CD4-positive, alpha-beta T cell treated with Interleukin-15 for 4 hours (primary cell): ENCODE measurements at places on chromosomes 5 and 9.

GRCh38 chr5:96348536-96348935, 84.5 kb downstream of the PCSK1 start:
- DNase-seq = no peak

DNA sequence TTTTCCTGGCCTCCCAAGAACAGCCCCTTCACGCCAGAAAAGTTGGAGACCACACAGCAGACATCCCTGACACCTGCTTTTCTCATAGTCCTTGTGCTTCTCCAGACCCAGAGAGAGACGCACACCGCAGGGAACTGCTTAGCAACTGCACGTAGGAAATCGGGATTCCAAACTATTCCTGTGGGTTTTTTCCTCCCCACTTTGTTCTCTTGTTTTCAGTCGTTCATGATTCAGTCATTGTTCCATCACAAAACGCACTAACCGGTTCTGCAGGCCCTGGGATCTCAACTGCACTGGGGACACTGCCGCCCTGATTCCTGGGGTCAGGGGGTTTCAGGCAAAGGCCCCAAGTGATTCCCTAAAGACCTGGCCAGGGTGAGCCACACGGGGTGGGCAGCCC, 588.0 kb upstream of the KLF4 start:
- no peak for DNase-seq

- no peak for DNase-seq
These were observed 454.2 kb downstream of the TLE4 start for GRCh38 chr9:80025796-80026520.

DNA sequence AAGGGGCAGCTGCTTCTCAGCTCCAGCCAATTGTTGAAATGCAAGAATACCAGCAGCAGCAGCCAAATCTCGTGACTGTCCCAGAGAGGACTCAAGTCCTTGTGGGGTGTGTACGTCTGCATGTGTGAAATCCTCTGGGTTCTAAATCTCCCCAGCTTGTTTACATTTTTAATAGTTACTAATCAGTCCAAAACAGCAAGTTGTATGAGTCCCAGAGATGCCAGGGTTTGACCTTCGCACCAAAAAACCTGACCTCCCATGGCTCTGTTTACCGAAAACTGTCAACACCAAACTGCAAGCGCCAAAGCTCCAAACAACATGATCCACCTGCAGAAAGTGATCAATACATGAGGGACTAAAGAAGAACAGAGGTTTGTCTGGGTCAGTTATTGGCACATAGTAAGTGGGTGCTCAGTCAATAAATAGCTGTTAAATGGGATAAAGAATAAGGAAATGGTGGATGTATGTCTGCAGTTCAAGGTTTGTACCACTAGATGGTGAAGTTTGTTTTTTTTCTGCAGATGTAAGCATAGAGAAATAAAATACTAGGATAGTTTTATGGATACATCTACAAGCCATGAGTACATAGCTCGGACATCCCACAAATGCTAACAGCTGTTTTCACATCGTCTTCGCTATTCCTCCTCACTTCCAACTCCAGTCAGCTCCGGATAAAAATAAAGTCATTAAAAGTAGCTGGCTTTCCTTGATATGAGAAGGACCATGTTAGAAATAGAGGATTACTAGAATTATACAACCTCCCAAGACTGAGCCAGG, 85.3 kb upstream of the ADRB2 start:
- DNase-seq = peak; percentile 35

DNA sequence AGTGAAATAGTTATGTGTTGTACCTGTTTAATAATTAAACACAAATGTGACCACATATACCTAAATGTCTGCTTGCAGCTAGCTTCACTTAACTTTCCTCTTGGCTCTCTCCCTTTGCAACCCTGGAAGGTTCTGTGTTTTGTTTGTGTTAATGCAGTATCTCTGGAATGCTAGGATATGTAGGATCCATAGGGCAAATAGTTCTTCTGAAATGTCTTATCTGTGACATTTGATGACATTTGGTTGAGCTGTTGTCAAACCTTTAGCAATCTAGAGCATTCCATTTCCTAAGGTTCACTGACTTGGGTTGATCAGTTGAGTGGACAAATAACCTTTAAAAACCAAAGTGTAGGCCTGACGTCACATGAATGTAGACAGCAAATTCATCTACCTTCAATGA, 21.8 kb downstream of the CTNNA1 start:
- no peak for DNase-seq

DNA sequence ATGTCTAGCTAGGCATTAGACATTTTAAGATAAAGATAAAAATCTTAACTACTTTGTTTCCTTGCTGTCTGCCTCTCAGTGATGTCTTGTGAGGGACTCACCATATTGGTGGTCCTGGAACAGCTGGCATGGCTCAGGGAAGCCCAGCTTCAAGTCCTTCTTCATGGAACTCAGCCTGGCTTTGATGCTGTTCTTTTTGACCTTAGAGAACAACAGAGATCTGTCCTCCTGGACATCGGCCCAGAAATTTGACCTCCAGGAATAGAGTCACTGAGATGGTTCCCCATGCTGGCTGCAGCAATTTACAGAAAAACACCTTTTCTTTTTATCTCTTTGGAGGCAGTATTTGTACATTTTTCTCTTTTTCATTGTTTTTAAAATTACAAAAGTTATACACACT, 235.5 kb upstream of the WWC1 start:
- DNase-seq = no peak

DNA sequence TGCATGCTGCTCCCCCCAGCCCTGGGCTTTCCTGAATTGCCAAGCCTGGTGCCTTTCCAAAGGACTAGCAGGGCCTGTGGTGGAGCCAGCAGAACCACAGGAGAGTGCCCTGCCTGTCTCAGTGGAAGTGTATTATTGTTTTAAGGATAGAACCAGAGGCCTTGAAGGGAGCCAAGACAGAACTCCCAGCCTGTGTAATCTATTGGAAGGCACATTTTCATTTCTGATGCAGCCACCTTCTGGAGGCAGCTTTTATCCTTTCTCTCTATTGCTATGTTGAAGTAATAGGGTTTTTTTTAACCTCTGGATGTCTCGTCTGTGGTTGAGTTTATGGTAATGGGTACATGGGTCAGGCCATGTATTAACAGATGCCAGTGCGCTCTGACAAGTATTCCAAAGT, 29.3 kb downstream of the RNF44 start:
- no peak for DNase-seq
